ENCODE measurements at places on chromosomes 1 and 21. TPM values are rescaled to one million over a fixed set of nuclear protein-coding genes. Genes with fewer than 3 reads are reported as not detected.

Gene KRTAP13-4
- not detected for total RNA-seq

Gene ARPC5
- total RNA-seq = 172 TPM

Gene DTL
- 26.7 TPM for total RNA-seq

Gene CA14
- total RNA-seq = not detected

Gene TESK2
- 0.36 TPM for total RNA-seq

Gene GRHL3
- 0.67 TPM for total RNA-seq

Gene RHBG
- not detected for total RNA-seq

Gene GPA33
- not detected for total RNA-seq

Gene PGBD5
- 0.63 TPM for total RNA-seq

Gene S100A8
- total RNA-seq = not detected

Gene GPR157
- total RNA-seq = 4.9 TPM

Gene OR2L5
- total RNA-seq = not detected

Gene SOAT1
- total RNA-seq = 18.4 TPM

Gene IRF6
- total RNA-seq = 0.10 TPM

Gene SYCP1
- not detected for total RNA-seq

Gene CPLANE2
- 2.8 TPM for total RNA-seq

Gene HRNR
- not detected for total RNA-seq

Gene NUP210L
- not detected for total RNA-seq

Gene SLAMF8
- not detected for total RNA-seq

Gene SUCO
- 5.4 TPM for total RNA-seq

Gene WNT4
- total RNA-seq = 0.67 TPM

Gene S100A7A
- not detected for total RNA-seq

Gene UROD
- total RNA-seq = 48.7 TPM

Gene TFAP2E
- 0.55 TPM for total RNA-seq

Gene UBE2U
- total RNA-seq = not detected

Gene SLC25A33
- 4.1 TPM for total RNA-seq

Gene DIO1
- total RNA-seq = not detected

Gene LCE2C
- total RNA-seq = not detected

Gene SMCP
- not detected for total RNA-seq

Gene IGFN1
- 1.1 TPM for total RNA-seq

Gene S100A1
- total RNA-seq = 0.84 TPM

Gene OVAAL
- not detected for total RNA-seq

Gene PLCH2
- 0.19 TPM for total RNA-seq
